Activated naive CD4-positive, alpha-beta T cell (primary cell): ENCODE measurements at places on chromosomes 4 and X.

DNA sequence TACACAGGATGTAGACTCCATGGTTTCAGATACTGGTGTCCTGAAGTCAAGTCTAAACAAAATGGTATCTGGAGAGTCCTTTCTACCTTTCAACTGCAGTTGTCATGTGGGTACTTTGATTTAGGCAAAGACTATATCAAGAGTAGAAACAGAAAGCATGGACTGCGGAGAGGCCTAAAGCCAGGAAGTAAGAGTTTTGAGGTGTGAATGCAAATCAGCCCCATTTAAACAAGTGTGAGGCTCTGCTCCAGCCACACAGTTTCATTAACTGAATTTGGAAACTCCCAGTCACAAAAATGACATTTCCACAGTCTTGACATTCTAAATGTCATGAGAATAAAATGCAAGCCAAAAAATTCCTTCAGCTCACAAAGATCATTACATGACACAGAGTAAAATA lies 87.2 kb upstream of the MCF2 start:
- no peak for DNase-seq

DNA sequence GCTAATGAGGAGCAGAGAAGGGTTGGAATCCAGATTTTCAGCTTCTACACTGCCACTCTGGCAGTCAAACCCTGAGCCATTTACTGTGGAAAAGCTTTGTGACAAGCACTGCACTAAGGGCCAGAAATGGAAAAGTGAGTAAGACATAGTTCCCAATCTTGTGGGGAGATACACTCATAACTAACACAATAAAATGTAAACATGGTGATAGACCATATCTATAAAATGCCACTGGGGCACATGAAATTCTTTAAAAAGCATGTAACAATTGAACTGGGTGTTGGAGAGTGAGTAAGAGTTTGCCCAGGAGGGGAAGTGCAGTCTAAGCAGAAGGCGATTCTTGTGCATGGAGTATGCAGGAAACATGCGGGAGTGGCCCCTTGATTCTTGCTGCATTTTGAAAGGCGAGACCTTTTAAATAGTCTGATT lies 32.0 kb upstream of the ANXA5 start:
- no peak for DNase-seq

DNA sequence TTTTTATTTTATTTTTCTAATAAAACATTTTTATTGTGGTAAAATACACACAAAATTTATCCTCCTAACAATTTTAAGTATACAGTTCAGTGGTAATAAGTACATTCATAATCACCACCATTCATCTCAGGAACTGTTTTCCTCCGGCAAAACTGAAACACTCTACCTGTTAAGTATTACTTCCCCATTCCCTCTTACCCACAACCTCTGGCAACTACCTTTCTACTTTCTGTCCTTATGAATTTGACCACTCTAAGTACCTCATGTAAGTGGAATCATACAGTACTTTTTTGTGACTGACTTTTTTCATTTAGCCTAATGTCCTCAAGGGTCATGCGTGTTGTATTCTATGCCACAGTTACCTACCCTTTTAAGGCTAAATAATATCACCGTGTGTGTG lies 21.1 kb upstream of the HSFX4 start:
- DNase-seq = no peak

DNA sequence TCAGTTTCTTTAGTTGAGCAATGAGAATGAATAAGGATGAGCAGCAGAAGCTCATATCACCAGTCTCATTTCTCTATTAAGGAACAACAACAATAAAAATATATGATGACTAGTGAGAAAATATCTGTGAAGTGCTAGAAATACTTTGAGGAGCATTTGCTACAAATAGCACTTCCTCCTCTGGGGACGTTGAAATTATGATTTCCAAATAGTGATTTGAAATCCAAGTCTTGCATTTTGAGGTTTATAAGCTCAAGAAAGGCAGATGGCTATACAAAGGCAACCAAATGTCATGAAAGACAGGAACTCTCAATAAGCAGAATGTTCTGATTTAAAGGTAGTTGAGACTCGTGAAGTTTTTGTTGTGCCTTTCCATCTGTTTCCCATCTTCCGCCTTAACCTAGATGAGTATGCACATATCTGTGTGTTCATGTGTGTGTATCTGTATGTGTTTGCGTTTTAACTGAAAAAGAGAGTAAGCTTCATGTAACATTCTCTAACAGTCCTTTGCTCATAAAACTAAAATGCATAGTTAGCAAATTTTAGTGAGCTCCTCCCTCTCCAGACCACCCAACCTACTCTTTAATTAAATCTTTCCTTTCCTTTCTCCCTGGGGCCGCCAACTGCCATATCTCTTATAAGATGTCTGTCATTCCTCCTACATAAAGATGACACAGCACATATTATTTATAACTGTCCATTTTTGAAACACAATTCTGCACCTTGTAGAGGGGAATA lies 222.6 kb upstream of the RASGEF1B start:
- no peak for DNase-seq

GRCh38 chrX:46758956-46759644 lies at the start of gene SLC9A7:
SLC9A7 (minus strand) TSS chrX:46759118; CDS start chrX:46759029, 89 bp downstream.
- peak; percentile 54 for DNase-seq

DNA sequence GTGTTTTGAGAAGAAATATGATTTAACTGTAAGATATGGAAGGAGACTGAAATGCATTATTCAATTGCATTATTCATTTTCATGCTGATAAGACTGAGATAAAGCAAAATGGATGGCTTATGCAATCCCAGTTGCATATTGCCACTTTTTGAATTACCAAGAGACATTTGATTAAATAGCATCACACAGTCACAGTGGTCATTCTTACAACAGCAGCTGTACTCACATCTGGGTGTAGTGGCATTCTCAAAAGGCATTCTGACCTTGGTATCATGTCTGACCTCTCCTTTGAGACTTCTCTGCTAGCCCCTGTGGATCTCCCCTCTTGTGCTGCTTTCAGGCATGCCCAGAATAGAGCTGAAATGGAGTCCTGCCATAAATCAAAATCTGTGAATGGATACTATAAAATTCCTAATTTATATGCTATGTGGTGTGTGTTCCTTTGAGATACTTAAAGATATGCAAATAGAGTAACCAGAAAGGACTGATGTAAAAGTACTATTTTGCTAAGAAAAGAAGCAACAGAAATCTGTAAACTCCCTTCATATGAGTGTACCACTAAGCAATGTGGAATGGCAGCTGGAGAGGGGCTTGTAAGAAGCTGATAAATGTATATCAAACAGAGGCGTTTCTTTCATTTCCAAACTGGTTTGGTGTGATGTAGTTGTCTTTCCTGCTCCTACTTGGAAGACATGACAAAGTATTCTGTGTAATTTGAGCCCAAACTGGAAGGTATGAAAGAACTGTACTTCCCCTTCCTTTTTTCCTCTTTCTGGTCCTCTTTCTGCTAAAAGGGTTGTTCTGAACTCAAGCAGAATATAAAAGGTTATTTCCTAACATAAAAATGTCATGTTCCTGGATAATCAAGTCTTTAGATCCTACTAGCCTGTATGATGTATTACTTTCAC lies 25.4 kb upstream of the METAP1 start:
- no peak for DNase-seq

- no peak for DNase-seq
Observed at GRCh38 chrX:74292808-74293123, 11.2 kb upstream of the ZCCHC13 start.

- DNase-seq = no peak
Observed at GRCh38 chr4:144556636-144557035, 89.3 kb upstream of the HHIP start.

- DNase-seq = no peak
Observed at GRCh38 chr4:79780129-79780528, 292.9 kb downstream of the ANTXR2 start.

- no peak for DNase-seq
Observed at GRCh38 chr4:142265536-142265935, 580.6 kb downstream of the INPP4B start.

- no peak for DNase-seq
Observed at GRCh38 chrX:30538271-30538670, 39.3 kb downstream of the TASL start.

- no peak for DNase-seq
Observed at GRCh38 chr4:182600856-182601255, 316.3 kb downstream of the DCTD start.

- DNase-seq = no peak
Observed at GRCh38 chrX:104863466-104863865, 297.5 kb downstream of the IL1RAPL2 start.

GRCh38 chrX:30816079-30816478 lies 73.0 kb downstream of the TAB3 start:
- no peak for DNase-seq

DNA sequence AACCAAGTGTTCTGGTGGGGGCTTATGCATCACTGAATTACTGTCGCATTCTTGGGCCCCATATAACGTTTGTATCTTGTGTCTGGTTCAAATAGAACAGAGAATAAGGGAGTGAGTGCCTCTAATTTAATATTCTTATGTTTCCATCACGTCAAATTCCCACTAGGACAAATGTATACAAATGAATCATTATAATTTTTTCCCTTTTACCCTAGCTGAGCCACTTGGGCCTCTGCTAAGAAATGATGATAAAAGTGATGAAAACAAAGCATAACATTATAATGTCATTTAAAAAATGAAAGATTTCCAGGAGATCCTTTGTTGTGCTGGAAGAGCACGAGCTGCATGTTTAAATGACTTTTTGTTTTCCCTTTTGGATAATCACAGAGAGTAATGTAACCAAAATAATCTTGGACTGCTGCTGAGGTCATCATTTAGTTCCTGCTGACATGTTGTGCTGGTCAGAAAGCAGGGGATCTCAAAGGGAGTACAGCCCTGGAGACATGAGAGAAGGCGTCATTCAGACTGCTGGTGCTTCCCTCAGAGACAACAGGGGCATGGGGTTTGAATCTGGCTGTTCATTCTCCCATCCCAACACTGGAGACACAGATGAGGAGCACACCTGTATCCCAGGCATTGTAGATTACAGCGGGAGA lies 105.1 kb upstream of the SCOC start:
- DNase-seq = no peak

DNA sequence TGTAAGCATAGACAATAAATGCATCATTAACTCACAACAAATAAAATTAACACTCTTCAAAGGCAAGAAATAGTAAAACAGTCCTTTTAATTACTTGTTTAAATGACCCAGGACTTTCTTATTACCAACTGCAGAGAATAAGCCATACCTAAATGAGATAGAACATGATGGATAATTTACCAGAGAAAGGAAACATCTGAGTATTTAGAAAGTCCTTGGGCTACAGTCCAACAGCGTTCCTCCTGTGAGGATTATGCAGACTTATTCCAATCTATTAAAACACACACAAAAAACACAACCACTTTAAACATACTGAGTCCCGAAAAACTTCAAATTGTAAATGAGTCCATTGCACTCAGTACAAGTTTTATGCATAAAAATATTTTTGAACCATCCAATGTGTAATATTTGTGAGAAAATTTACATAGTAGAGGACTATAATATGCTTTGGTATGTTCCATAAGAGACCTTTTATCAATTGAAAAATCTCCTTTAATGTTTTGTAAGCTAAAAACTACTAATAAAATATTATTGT lies 129.2 kb downstream of the NR3C2 start:
- DNase-seq = no peak

GRCh38 chr4:182143086-182143821 lies 99.9 kb upstream of the TENM3 start:
- DNase-seq = no peak

DNA sequence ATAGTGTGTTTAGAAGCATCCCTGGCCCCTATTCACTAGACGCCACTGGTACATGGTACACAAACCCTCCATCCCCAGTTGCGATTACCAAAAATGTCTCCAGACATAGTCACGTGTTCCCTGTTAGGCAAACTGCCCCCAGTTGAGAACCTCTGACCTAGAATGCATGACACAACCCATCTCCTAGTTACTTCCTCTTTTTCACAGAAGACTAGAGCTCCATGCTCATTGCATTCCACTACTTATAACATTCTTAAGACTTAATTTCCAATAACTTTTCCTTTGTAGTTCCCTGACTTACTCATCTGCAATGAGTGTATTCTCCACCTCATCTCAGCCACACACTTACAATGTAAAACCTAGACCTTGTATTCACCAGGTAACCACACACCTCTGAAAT lies 68.6 kb downstream of the PRSS12 start:
- DNase-seq = no peak

- no peak for DNase-seq
Observed at GRCh38 chr4:127400731-127401346, 231.9 kb upstream of the INTU start.

DNA sequence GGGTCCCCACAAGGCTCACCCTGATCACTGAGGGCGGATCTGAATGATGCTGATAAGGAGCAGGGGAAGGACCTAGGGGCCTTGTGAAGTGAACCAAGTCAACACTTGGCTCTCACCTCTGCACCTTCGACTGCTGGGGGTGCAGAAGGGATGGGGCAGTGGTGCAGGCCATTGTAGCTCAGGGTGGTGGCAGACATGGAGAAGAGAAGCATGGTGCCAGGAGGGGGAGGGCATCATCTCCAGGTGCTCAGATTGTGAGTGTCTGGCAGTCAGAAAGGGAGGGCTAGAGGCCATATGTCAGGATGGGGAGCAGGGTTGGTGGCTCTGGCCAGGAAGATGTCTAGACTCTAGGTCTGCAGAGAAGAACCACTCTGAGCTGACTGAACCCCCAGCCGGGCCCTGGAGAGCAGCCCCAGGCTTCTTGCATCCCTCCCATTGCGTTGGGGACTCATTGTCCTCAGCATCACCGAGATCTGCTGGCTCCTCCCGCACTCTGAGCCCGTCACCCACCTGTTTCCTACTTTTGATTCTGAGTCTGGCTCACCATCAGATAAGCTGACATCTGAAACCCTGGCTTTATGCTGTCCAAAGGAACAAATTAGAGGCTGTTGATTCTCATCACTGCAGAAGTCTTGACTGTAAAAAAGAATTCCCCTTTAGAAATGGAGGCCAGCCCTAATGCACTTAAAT lies 3.8 kb downstream of the APLN start:
- DNase-seq = no peak

DNA sequence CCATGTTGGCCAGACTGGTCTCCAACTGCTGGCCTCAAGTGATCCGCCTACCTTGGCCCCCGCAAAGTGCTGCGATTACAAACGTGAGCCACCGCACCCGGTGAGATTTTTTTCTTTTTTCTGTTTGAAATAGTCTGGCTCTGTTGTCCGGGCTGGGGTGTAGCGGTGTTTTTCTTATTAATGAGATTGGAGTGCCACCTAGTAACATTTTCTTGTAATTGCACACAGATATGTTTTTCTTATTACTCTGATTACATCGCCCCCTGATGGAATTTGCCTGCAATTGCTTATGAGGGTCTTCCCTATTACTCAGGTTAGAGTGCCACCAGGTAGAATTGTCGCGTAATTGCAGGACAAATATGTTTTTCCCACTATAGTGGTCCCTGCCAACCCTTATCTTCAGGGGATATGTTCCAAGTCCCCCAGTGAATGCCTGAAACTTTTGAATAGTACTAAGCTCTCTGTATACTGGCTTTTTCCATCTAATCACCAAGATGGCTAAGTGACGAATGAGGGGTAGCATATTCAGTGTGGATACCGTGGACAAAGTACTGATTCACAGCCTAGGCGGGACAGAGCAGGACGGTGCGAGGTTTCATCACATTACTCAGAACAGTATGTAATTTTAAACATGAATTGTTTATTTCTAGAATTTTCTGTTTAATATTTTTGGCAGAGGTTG lies 8.6 kb upstream of the PDHA1 start:
- DNase-seq = no peak
